Temporal lobe (tissue), 4 donors: ENCODE measurements at places on chromosomes 2 and 18. TPM values are rescaled to one million over a fixed set of nuclear protein-coding genes. Genes with fewer than 3 reads are reported as not detected.

The UGT1A9 gene
- not detected for total RNA-seq

The CMPK2 gene
- 7.9 TPM for total RNA-seq

The MAP4K4 gene
- 169 TPM for total RNA-seq

The KYNU gene
- under 0.01 TPM for total RNA-seq

The STK17B gene
- total RNA-seq = 7.4 TPM

The ALLC gene
- total RNA-seq = not detected

The FBLN7 gene
- total RNA-seq = 2.5 TPM
